ENCODE measurements at places on chromosomes 5 and 9. TPM values are rescaled to one million over a fixed set of nuclear protein-coding genes. Genes with fewer than 3 reads are reported as not detected.

GALNT12 gene
- 1.4 TPM for total RNA-seq

LCN9 gene
- not detected for total RNA-seq

COX7C gene
- total RNA-seq, result 160 TPM

PCDHGA7 gene
- total RNA-seq, result 0.19 TPM

SMIM33 gene
- not detected for total RNA-seq

PRLR gene
- total RNA-seq, result 24.8 TPM

AJM1 gene
- total RNA-seq, result 0.56 TPM

ENTR1 gene
- total RNA-seq, result 25.6 TPM

ANKRD20A1 gene
- 0.70 TPM for total RNA-seq

AUH gene
- total RNA-seq, result 30.0 TPM

AIF1L gene
- 0.93 TPM for total RNA-seq

RAD23B gene
- total RNA-seq, result 101 TPM

IL9 gene
- total RNA-seq, result not detected

IFNA13 gene
- total RNA-seq, result not detected

ANKH gene
- total RNA-seq, result 57.1 TPM

B4GALT7 gene
- 18.7 TPM for total RNA-seq

RMRP gene
- 5,304 TPM for total RNA-seq

DNA sequence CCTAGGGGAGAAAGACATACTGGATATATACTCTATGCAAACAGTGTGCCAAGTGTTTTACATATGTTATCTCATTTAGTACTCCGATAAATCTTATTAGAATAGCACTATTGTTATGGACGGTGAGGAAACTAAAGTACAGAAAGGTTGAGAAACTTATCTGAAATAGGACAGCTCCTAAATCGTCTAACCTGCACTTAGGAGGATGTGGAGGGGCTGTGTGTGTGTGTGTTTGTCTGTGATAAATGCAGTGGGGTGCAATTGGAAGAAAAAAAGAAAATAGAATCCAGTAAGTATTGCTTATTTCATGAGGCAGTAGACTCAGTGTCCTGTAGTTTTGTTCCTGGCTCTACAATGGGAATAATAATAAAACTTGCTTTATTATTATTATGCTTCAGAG lies 106.4 kb upstream of the IL6ST start:
- no peak for DNase-seq
- H3K27me3 ChIP-seq, result no peaks in the 10 kb centered on the region
- H3K36me3 ChIP-seq, result no peaks in the 10 kb centered on the region
- H3K4me1 ChIP-seq, result peaks cover 8% of the 10 kb centered on the region
- no peak overlapping the region for H3K4me3 ChIP-seq

- peaks cover 40% of the 10 kb centered on the region for H3K36me3 ChIP-seq
- no peaks in the 10 kb centered on the region for H3K27me3 ChIP-seq
- no peak for DNase-seq
- H3K4me1 ChIP-seq, result no peaks in the 10 kb centered on the region
- no peak overlapping the region for H3K27ac ChIP-seq
Observed at GRCh38 chr9:128987805-128988204, 40.3 kb downstream of the NUP188 start.

GRCh38 chr9:16987026-16987425 lies 116.6 kb upstream of the BNC2 start:
- no peaks in the 10 kb centered on the region for H3K36me3 ChIP-seq
- DNase-seq, result no peak
- no peaks in the 10 kb centered on the region for H3K4me1 ChIP-seq
- H3K27ac ChIP-seq, result no peak overlapping the region

GRCh38 chr5:71537687-71538086 lies 49.5 kb upstream of the MCCC2 start:
- no peaks in the 10 kb centered on the region for H3K4me1 ChIP-seq
- no peaks in the 10 kb centered on the region for H3K27me3 ChIP-seq
- DNase-seq, result no peak

DNA sequence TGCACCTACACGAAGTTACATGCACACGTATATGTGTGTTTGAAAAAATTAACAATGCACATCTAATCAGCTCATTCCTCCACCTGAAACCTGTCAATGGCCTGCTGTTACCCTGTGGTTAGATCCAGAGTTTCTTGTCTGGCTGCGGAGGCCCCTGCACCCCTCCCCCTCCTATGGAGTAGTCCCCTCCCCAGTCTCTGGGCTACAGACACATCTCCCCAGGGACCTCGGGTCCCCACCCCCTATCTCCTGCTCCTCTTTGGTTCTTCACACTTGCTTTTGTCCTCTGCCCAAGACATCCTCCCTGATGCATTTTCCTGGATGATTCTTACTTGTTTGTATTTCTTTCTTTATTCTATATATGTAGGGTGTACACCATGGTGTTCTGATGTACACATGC lies 27.2 kb downstream of the FAM240B start:
- no peaks in the 10 kb centered on the region for H3K27me3 ChIP-seq
- DNase-seq, result no peak
- no peak overlapping the region for H3K27ac ChIP-seq
- H3K4me3 ChIP-seq, result no peak overlapping the region
- H3K36me3 ChIP-seq, result no peaks in the 10 kb centered on the region
- H3K4me1 ChIP-seq, result no peaks in the 10 kb centered on the region

DNA sequence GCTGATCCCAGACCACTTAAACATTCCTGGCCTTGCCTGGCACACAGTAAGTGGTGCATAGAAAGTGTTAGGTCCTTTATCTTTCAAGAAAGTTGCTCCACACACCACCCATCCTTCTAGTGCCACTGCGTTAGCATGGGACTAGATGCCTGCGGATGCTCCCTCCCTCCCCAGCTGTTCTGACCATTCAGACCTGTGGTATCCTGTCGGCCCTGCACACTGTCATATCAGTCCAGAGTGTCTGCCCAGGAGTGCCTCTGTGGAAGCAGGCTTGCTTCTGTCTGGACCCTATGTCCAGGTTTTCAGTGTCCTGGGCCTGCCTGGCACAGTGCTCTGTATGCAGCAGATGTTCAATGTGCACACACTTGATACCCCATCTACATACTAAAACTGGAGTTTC lies 38.3 kb upstream of the SMU1 start:
- H3K27ac ChIP-seq, result no peak overlapping the region
- DNase-seq, result no peak
- H3K36me3 ChIP-seq, result peaks cover 73% of the 10 kb centered on the region
- H3K4me3 ChIP-seq, result no peak overlapping the region
- H3K27me3 ChIP-seq, result no peaks in the 10 kb centered on the region
- H3K4me1 ChIP-seq, result no peaks in the 10 kb centered on the region

DNA sequence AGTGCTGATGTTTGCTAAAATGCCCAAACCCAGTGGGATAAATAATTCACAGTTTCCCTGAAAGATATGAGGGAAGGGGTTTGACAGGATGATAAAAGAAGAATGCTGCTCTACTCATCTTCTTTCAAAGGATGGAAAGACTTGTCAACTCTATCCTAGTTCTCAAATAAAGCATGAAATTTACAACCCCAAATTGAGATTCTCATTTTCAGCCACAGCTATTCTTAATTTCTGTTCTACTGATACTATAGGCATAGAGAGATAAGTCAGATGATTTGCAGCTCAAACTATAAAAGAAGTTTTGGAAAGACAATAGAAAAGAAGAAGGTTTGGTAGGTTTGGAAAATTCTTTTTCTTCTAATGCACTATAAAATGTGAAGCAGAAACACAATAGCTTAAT lies 542.6 kb downstream of the CSNK1G3 start:
- no peak for DNase-seq
- H3K27ac ChIP-seq, result no peak overlapping the region
- no peaks in the 10 kb centered on the region for H3K27me3 ChIP-seq

GRCh38 chr5:54385994-54386393 lies 69.5 kb upstream of the HSPB3 start:
- DNase-seq, result no peak
- no peak overlapping the region for H3K4me3 ChIP-seq
- no peaks in the 10 kb centered on the region for H3K36me3 ChIP-seq
- no peak overlapping the region for H3K27ac ChIP-seq
- no peaks in the 10 kb centered on the region for H3K4me1 ChIP-seq

- no peaks in the 10 kb centered on the region for H3K27me3 ChIP-seq
- no peak overlapping the region for H3K4me3 ChIP-seq
- H3K27ac ChIP-seq, result no peak overlapping the region
- DNase-seq, result no peak
- no peaks in the 10 kb centered on the region for H3K36me3 ChIP-seq
Observed at GRCh38 chr5:34970552-34970951, 41.2 kb downstream of the DNAJC21 start.

DNA sequence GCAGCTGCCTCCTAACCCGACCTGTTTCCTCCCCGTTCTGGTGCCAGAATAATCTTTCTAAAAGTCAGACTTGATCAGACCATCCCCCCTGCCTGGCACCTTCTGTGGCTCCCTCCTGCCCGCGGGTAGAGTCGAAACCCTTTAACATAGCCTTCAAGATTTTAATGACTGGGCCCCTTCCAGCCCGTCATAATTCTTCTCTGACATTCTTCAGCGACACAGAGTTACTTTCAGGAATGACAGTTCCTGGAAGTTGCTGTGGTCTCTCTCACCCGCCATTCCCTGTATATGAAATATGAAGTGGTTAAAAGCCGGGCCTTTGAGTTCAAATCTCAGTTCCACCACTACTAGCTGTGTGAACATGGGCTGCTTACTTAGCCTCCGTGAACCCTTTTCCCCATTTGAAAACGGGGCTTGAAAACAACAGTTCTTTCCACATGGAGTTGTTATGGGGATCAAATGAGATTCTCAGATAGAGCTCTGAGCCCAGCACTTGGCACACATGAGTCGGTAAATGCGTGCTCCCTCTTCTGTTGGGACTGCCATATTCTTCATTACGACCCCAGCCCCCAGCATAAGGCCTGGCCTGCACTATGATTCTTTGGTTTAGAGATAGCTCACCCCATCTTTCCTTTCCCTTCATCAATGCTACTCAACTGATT lies 737 bp downstream of the NANS start:
- H3K27me3 ChIP-seq, result no peaks in the 10 kb centered on the region
- H3K36me3 ChIP-seq, result peaks cover 7% of the 10 kb centered on the region
- no peak for DNase-seq
- peaks cover 13% of the 10 kb centered on the region for H3K4me1 ChIP-seq
- H3K27ac ChIP-seq, result peak overlapping the region; percentile 88
- H3K4me3 ChIP-seq, result peak overlapping the region; percentile 87

- peak overlapping the region; percentile 26 for H3K27ac ChIP-seq
- no peaks in the 10 kb centered on the region for H3K36me3 ChIP-seq
- no peak overlapping the region for H3K4me3 ChIP-seq
- DNase-seq, result peak; percentile 27
Observed at GRCh38 chr9:127140842-127141675, 18.6 kb upstream of the ANGPTL2 start.

- H3K27me3 ChIP-seq, result no peaks in the 10 kb centered on the region
- H3K36me3 ChIP-seq, result peaks cover 80% of the 10 kb centered on the region
- H3K4me1 ChIP-seq, result no peaks in the 10 kb centered on the region
- no peak overlapping the region for H3K4me3 ChIP-seq
Observed at GRCh38 chr5:150036513-150036912, 36.0 kb downstream of the HMGXB3 start.

DNA sequence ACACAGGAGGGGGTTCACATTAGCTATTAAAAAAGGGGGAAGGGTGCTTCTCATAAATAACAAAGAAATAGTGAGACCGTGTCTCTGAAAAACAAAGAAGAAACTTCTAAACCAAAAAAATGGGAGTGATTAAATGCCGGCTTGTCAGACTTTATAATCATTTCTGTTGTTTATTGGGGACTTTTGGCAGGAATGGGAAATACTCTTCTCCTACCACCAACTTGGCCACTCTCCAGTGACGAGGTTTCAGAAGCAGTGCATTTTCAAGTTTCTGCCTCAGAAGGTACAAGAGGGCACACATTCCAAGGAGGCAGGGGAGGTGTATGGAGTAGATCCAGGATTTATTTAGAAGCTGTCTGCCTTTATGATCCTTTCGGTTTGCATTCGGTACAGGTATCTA lies 46.2 kb downstream of the LIX1 start:
- DNase-seq, result no peak
- no peaks in the 10 kb centered on the region for H3K27me3 ChIP-seq
- H3K36me3 ChIP-seq, result no peaks in the 10 kb centered on the region
- H3K27ac ChIP-seq, result no peak overlapping the region

GRCh38 chr9:114314256-114314867 lies 8.5 kb upstream of the ORM1 start:
- peak overlapping the region; percentile 86 for H3K27ac ChIP-seq
- H3K4me3 ChIP-seq, result no peak overlapping the region
- DNase-seq, result peak; percentile 24
- no peaks in the 10 kb centered on the region for H3K27me3 ChIP-seq
- peaks cover 16% of the 10 kb centered on the region for H3K4me1 ChIP-seq

- H3K4me1 ChIP-seq, result no peaks in the 10 kb centered on the region
- H3K36me3 ChIP-seq, result no peaks in the 10 kb centered on the region
- no peaks in the 10 kb centered on the region for H3K27me3 ChIP-seq
- no peak for DNase-seq
- no peak overlapping the region for H3K4me3 ChIP-seq
Observed at GRCh38 chr9:75591972-75592371, 298.5 kb upstream of the PCSK5 start.

DNA sequence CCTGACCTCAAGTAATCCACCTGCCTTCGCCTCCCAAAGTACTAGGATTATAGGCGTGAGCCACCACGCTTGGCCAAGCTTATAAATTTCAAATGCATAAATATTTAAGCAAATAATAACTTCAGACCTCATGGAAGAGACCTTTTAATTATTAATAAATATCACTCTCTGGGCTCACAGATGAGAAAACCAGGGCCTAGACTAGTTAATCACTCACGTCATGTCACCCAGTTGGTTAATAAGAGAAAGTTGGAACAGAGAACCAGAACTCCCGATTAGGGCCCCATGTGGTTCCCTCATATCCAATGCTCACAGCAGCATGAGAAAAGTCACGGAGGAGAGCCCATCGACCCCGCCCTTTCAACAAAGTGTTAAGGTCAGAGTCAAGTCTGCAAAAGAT lies 79.3 kb downstream of the EPB41L4A start:
- no peak overlapping the region for H3K4me3 ChIP-seq
- no peaks in the 10 kb centered on the region for H3K36me3 ChIP-seq
- no peak overlapping the region for H3K27ac ChIP-seq
- no peaks in the 10 kb centered on the region for H3K27me3 ChIP-seq

GRCh38 chr5:124289641-124290311 lies 456.7 kb downstream of the ZNF608 start:
- H3K27ac ChIP-seq, result no peak overlapping the region
- H3K4me1 ChIP-seq, result no peaks in the 10 kb centered on the region
- H3K27me3 ChIP-seq, result no peaks in the 10 kb centered on the region
- no peaks in the 10 kb centered on the region for H3K36me3 ChIP-seq

DNA sequence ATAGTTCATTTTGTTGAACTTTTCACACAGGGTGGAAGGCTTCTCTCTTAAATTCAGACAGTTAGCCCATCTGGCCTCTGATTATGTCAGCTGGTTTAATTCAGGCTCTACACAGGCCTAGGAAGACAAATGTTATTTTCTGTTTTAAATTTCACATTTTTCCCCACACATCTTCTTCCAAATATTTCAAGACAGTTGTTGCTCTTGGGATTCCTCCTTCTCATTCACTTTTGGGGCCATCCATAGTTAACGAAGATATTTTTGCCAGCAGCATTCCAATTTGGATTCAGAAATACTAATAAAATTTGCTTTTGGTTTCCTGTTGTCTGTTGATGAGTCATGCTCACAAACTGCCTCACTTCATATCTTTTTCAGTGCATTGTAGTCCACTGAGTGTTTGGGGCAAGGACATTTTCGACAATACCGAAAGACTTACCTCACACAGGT lies 475.4 kb downstream of the DMAC1 start:
- DNase-seq, result no peak
- no peak overlapping the region for H3K4me3 ChIP-seq
- no peaks in the 10 kb centered on the region for H3K4me1 ChIP-seq
- H3K27me3 ChIP-seq, result no peaks in the 10 kb centered on the region
